ENCODE measurements at places on chromosomes 11 and 22.

DNA sequence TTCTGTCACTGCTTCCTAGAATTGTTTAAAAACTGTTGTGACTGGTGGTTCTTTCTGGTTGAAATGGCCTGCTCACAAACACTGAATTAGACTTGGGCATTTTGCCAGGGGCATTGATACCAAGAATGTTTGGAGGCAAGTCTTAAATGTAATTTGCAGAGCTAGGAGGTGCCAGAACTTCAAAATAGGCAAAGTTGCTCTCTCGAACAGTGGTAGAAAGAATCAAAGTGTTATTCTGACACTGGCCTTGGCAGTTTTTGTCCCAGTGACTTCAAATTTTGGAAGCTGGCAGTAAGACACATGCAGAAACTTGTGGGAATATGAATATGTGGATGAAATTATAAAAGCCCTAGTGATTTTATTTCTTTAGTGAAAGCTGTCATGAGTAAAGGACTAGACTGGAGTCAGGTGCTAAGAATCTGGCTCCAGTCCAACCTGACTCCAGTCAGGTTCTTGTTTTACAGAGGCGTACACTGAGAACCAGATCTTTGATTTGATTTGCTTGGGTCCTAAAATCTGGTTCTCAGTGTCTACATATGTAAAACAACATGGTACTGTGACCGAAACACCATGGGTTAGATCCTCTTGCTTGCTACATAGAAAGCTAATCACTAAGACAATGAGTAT is 20.9 kb downstream of the SVIP start:
- DNase-seq: no peak

DNA sequence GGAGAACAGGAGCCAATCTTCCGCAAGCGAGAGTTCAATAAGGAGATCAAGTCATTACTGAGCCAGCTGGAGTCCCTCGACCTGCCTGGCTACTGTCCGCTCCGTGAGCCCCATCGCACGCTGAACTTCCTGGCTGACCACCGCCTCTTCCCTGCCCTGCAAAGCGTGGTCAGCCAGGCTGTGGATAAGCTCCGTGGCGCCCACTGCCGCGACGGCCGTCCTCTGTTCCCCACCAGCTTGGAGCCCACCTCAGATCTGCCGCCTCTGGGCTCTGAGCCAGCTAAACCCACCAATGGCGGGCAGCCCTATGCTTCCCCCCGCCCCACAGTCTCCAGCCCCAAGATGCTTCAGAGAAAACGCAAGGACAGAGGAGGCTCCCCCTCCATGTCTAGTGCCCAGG is 2.3 kb downstream of the CCDC116 start:
- DNase-seq: no peak

GRCh38 chr22:50199251-50199721 is 1.5 kb upstream of the SELENOO start:
- DNase-seq: no peak

- no peak for DNase-seq
Measured at GRCh38 chr22:37893583-37893983, 12.5 kb upstream of the MICALL1 start.

GRCh38 chr11:85889108-85889507 is 33.9 kb downstream of the CCDC83 start:
- DNase-seq: no peak

Measured in fibroblast of skin of scalp (primary cell).